ENCODE measurements at places on chromosomes 11 and 22.

- no peak for DNase-seq
Observed at GRCh38 chr11:122814401-122814800, 23.9 kb upstream of the CRTAM start.

- DNase-seq = no peak
Observed at GRCh38 chr11:60155931-60156330, 27.0 kb downstream of the MS4A6A start.

DNA sequence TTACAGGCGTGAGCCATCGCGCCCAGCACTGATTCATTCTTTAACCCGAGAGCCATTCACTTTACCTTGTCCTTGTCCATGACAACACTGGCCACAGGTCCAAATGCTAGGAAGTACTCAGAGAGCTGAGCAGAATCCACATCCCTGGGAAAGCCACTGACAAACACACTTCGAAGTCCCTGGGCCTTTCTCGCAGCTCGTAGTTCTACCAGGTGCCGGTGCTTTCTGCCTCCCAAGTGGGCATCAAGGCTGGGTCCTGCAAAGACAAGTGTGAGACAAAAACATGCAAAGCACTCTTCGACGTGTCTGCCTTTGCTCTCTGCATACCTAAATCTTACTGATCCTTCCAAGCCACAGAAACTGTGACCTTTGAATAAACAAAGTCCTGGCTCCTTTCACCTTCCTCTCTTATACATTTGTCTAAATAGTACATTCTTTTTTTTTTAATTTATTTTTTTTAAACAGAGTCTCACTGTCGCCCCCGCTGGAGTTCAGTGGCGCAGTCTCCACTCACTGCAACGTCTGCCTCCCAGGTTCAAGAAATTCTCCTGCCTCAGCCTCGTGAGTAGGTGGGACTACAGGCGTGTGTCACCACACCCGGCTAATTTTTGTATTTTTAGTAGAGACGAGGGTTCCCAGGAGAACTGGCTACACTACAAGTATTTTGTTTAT, 2.2 kb downstream of the TUT1 start:
- no peak for DNase-seq

GRCh38 chr11:70824605-70825245, 426.4 kb downstream of the CTTN start:
- DNase-seq = no peak

DNA sequence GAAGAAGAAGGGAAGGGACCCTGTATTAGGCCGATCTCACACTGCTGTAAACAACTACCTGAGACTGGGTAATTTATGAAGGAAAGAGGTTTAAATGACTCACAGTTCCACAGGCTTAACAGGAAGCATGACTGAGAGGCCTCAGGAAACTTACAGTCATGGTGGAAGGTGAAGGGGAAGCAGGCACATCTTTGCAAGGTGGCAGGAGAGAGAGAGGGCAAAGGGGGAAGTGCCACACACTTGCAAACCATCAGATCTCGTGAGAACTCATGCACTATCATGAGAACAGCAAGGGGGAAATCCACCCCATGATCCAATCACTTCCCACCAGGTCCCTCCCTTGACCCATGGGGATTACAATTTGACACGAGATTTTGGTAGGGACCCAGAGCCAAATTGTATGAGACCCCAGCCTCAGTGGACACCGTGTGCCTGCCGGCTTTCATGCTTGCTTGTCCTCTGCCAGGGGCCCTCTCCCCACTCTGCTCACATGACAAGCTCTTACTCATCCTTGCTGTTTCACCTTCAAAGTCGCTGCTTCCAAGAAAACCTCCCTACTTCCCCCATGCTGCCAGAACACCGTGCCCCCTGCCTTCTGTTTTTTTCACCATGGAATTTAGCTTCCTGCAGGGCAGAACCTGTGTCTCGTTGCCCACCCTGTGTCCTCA, 23.3 kb upstream of the PPFIA1 start:
- DNase-seq = no peak

DNA sequence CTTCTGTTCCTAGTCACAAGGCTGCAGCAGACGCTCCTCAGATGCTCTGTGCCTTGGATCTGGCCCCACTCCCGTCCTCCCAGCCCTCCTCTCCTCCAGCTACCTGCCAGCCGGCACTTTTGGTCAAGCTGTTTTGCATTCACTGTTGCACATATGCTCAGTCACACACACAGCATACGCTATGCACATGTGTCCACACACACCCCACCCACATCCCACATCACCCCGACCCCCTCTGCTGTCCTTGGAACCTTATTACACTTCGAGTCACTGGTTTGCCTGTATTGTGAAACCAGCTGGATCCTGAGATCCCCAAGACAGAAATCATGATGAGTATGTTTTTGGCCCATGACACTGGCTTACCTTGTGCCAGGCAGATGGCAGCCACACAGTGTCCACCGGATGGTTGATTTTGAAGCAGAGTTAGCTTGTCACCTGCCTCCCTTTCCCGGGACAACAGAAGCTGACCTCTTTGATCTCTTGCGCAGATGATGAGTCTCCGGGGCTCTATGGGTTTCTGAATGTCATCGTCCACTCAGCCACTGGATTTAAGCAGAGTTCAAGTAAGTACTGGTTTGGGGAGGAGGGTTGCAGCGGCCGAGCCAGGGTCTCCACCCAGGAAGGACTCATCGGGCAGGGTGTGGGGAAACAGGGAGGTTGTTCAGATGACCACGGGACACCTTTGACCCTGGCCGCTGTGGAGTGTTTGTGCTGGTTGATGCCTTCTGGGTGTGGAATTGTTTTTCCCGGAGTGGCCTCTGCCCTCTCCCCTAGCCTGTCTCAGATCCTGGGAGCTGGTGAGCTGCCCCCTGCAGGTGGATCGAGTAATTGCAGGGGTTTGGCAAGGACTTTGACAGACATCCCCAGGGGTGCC, 109.8 kb downstream of the BCR start:
- no peak for DNase-seq

DNA sequence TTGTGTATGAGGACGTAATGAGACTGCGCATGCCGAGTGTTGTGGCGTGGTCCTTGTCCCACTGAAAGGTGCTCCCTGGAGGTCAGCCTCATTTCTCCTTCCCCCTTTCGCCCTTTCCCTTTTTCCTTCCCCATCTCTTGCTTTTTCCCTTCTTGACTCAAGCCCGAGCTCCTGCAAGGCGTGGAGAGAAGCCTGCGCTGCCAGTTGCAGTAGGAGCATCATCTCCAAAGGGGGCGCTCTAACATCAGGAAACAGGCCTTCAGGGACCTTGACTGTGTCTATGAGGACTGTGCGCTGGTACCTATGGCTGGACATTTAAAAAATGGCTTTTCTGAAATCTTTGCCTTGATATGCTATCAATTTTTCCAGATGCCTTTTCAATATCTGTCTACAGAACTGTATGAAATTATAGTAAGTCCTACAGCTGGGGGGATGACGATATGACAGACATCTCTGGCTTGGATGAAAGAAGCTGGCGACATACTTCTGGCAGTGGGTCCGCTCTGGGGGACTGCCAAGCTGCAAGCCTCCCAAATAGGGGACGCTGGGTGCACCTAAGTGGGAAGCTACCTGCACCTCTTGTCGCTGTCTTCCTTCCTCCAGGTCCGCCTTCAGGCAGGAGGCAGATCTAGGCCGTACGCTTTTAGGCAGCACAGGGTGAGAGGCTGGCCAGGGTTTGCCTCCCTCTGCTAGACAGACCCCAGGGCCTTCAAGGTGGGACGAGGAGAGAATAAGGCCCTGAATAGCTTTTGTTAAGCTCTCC, 96.5 kb downstream of the NXPE2 start:
- no peak for DNase-seq

DNA sequence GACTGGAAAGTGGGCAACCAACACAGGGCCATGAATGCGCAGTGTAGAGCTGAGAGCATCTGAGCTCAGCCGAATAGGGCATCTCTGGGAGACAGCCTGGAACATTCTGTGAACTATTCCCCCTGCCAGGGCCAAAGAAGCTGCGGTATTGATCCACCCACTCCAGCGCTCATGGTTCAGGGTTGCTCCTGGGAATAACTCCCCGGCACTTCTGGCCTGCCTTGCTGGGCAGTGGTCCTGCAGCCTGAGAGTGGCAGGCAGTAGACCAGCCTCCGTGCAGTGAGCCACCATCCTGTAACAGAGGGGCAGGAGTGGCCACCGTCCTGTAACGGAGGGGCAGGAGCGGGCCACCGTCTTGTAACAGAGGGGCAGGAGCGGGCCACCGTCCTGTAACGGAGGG, 12.2 kb downstream of the TMPRSS6 start:
- no peak for DNase-seq

DNA sequence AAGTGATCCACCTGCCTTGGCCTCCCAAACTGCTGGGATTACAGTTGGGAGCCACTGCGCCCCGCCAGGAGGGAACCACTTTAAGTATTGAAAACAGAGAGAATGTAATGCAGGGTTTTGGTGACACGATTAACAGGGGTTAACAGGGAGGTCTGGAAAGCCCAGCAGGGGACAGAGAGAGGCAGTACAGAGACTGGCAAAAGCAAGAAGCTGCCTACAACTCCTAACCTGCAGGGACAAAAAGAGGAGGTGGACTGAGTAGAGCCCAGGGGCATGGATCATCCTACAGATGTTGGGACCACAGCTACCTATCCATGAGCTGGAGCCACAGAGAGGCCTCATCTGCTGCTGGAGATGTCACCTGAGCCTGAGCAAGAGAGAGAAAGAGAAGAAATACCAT, 1.7 kb upstream of the SPINDOC start:
- no peak for DNase-seq

GRCh38 chr22:17131686-17132085, 10.5 kb upstream of the TMEM121B start:
- no peak for DNase-seq

DNA sequence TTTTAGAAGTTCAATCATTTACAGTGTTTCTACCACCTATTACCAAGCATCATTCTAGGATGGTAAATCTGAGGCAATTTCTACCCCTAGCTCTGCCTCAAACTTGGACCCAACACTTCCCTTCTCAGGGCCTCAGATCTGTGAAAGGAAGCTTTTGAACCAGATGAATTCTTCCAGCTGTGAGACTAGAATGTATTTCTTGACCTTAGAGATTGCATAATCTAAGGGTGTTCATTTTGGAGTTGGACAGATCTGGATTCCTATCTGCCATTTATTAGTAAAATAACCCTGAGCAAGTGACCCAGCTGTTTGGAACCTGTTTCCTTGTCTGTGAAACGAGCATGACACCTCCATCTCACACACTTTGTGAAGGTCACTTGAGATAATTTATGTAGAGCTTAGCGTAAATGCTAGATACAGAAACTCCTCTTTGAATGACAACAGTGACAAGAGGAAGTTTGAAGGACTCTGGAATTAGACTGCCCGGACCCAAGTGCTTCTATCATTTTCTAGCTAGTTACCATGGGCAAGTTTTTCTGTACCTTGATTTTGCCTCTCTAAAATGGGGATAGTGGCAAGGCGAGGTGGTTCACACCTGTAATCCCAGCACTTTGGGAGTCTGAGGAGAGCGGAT, 3.8 kb upstream of the INTS5 start:
- DNase-seq = no peak

GRCh38 chr11:36103933-36104530, 160.2 kb downstream of the LDLRAD3 start:
- no peak for DNase-seq

- DNase-seq = no peak
Observed at GRCh38 chr22:20979243-20979809, 2.8 kb upstream of the LZTR1 start.

DNA sequence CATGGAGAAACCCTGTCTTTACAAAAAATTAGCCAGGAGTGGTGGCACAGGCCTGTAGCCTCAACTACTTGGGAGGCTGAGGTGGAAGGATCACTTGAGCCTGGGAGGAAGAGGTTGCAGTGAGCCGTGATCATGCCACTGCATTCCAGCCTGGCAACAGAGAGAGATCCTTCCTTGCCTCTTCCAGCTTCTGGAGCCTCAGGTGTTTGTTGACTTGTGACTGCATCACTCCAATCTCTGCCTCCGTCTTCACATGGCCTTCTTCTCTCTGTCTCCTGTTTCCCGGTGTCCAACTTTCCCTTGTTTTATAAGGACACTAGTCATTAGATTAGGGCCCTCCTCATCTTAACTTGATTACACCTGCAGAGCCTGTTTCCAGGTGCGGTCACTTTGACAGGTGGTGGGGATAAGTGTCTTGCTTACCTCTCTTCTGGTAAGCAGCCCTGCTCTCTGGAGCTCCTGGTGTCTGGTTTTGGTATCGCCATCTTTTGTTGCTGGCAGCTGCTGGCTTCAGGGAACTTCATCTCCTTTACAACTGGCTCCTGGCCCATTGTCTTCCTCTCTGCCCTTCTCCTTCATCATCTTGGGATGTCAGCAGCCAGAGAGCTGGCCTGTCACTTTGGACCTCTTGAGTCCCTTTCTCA, 8.2 kb upstream of the USP2 start:
- DNase-seq = no peak

DNA sequence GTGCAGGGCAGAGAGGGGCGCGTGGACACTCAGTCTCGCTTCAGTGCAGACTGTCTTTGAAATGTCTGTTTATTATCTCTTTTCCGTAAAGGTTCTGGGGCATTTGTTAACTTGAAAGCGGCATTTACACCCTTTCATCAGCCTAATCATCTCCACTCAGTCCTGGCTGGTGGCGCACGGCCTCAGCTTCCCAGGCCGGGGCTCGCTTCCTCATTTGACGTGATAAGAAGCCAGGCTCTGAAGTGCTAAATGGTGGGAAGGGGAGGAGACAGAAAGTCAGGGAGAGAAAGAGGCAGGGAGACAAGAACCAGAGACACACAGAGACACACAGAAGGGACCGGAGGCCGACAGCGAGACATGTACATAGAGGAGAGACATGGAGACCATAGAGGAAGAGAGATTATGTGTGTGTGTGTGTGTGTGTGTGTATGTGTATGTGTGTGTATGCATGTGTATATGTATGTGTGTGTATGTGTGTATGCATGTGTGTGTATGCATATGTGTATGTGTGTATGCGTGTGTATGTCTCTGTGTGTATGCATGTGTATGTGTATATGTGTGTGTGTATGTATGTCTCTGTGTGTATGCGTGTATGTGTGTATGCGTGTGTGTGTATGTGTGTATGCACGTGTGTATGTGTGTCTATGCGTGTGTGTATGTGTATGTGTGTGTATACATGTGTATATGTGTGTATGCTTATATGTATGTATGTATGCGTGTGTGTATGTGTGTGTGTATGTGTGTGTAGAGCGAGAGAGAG, 101.5 kb downstream of the ST3GAL4 start:
- no peak for DNase-seq
